ENCODE measurements at places on chromosomes 1 and 21. TPM values are rescaled to one million over a fixed set of nuclear protein-coding genes. Genes with fewer than 3 reads are reported as not detected.

DNA sequence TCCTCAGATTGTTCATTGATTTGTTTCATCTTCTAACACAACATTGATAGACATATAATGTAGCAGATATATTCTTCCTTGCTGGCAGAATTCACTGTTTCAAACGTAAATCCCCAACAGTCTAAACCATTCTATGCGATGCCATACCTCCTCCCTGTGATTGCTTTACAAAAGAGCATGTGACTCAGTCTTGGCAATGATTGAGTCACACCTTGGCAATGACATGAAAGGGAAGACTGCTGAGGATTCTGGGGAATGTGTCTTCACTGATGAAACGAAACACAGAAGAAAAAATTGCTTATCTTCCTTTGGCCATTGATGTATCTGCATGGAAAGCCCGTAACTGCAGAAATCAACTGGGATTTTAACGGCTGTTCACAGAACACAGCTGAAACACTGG, 409.6 kb upstream of the ZRANB2 start:
- no peaks in the 10 kb centered on the region for H3K4me1 ChIP-seq
- H3K27me3 ChIP-seq, result no peaks in the 10 kb centered on the region
- no peak overlapping the region for H3K4me3 ChIP-seq
- no peaks in the 10 kb centered on the region for H3K36me3 ChIP-seq
- no peak for DNase-seq
- H3K27ac ChIP-seq, result no peak overlapping the region

KCNN3 gene
- total RNA-seq, result 1.0 TPM

PGLYRP3 gene
- total RNA-seq, result not detected

OR2L5 gene
- total RNA-seq, result not detected

GRCh38 chr1:204463125-204464060, 31.2 kb downstream of the PIK3C2B start:
- no peak for DNase-seq
- H3K27ac ChIP-seq, result no peak overlapping the region
- H3K36me3 ChIP-seq, result no peaks in the 10 kb centered on the region
- peaks cover 10% of the 10 kb centered on the region for H3K4me1 ChIP-seq

GRCh38 chr1:32454726-32455125, 10.1 kb upstream of the ZBTB8B start:
- no peaks in the 10 kb centered on the region for H3K4me1 ChIP-seq
- DNase-seq, result no peak
- no peak overlapping the region for H3K4me3 ChIP-seq
- H3K36me3 ChIP-seq, result no peaks in the 10 kb centered on the region
- no peaks in the 10 kb centered on the region for H3K27me3 ChIP-seq

TP73 gene
- total RNA-seq, result not detected
